ENCODE measurements at places on chromosomes 1 and 21.

GRCh38 chr1:15343099-15343498 lies 66.6 kb upstream of the EFHD2 start:
- DNase-seq: no peak

DNA sequence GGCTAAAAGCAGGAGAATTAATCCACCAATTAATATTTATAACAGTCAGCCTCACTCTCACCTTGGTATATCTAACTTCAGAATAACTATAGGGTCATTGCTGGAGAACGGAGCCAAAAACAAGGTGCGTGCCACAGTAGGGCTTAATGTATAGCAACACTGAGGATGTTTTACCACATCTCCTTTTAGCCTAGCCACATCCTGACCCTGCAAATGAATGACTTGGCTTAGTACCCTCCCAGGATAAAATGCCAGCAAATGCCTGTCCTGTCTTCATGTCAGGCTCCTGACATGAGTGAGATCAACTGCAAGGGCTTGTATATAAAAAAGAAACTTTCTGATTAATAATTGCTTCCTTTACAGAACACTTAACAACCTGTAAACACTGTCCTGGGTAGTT lies 2.7 kb upstream of the CDC42BPA start:
- no peak for DNase-seq

GRCh38 chr1:18179009-18179408 lies 71.4 kb downstream of the IGSF21 start:
- DNase-seq: no peak

- no peak for DNase-seq
These were observed 4.1 kb downstream of the MRPL9 start for GRCh38 chr1:151759241-151759640.

- DNase-seq: no peak
These were observed 14.1 kb downstream of the CAPN8 start for GRCh38 chr1:223651291-223651991.

DNA sequence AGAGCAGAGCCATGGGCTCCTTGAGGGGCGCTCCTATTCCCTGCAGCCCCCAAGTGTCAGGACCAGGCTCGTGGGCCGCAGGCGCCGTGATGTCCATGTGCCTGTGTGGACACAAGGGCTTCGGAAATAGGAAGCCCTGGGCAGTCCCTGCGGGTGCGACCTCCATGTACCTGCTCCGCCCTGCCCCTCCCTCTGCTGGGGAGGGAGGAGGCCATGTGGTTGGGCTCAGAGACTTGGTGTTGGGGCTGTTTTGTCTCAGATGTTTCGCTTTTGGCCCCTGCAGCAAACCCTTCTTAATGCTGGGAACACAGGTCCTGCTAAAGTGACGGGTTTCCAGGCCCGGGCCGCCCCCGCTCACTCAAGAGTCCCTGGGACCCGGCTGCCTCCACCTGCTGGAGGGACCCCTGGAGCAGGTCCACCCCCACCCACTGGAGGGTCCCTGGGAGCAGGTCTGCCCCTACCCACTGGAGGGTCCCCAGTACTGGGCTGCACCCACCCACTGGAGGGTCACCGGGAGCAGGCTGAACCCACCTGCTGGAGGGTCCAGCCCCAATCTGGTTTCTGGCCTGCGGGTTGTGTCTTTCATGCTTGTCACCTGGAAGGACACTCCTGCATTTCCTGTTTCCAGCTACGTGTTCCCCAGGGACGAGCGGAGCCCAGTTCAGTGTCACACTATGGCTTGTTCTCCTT lies 156.5 kb downstream of the PEX14 start:
- no peak for DNase-seq

- no peak for DNase-seq
These were observed 10.6 kb upstream of the PRDM16 start for GRCh38 chr1:3058263-3059030.

GRCh38 chr1:3714814-3715213 lies 37.4 kb upstream of the CCDC27 start:
- no peak for DNase-seq

GRCh38 chr1:24931146-24931467 lies 1.0 kb upstream of the RUNX3 start:
- DNase-seq: no peak

DNA sequence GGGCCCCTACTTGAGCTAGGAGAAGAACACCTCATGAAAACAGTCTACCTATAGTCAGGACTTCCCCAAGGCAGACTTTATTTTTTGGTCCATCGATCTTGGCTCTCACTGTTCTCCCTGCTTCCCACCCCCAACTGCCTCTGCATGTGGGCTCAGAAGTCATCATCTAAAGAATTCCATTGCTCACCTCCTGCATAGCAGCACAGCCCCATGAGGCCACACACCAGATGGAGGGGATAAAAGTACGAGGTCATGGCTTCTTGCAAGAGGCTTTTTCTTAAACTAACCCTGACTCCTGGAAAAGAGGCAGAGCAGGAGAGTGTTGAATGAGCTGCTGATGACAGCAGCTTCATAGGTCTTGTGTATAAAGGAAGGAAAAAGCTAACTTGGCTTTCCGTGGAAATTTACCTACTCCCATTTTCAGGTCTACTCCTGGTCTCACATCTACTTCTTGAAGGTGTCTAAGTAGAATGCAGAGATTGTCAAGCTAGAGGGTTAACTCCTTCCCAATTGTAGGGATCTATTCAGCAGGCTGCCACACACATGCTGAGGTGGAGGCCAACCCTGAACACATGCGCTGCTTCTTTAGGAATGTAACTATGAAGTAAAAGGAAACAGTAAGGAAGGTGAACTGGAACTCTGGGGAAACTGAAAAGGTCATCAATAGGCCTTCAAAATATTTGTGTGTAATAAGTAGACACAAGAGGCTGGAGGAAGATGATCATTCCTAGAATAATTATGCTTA lies 18.7 kb downstream of the WNT2B start:
- no peak for DNase-seq

DNA sequence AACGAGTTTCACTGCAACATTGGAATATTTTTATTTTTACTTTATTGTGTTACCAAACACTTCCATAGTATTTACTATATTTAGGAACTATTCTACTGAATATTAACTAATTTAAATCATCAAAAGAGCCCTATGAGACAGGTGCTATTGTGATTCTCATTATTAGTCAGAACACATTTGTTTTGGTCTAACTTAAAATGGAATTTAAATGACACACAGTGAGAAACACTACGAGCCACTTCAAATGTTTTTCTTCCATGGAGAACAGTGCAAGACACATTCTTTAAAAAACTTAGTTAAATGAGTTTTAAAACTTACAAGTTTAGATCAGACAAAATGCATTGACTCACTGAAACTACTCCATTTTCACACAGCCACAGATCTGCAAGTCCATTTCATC lies 6.6 kb upstream of the TRAF3IP3 start:
- DNase-seq: no peak

GRCh38 chr1:181057079-181057478 lies 23.3 kb downstream of the MR1 start:
- no peak for DNase-seq

- DNase-seq: no peak
These were observed 11.0 kb upstream of the TMEM200B start for GRCh38 chr1:29134695-29135028.

DNA sequence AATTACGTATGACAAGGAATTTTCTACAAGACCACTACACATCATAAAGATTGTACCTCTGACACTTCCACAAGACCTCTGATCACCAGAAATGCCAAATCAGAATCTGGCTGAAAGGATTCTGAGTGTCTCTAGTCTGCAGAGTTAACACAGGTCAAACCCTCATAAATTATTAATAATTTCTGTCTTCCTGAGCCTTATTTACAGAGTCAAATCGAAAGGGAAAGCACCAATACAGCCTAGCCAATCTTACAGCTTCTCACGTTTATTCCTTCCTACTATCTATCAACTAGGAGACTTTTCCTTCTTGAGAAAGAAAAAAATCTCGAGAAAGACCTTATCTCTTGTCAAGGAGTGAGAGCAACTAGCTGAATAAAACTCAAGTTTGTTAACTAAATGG lies 2151.6 kb downstream of the MRPL39 start:
- DNase-seq: no peak

- no peak for DNase-seq
These were observed 15.2 kb upstream of the LMX1A start for GRCh38 chr1:165371588-165372225.

DNA sequence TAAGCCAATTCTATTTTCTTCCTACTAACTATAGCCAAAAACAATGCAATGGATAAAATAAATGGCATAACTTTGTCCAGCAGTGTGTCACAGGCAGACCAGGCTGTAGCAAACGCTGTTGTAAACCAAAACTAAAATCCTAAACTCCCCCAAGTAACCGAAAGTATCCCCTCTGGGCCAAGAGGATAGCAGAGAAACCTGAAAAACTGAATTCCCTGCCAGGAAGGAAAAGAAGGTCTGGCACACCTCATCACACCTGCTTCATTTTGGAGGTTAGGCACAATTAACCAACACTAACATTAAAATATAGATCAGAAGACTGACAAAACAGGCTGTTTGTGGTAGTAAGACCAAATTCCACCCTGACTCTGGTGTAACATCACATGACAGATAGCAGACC lies 356.8 kb upstream of the C1orf87 start:
- no peak for DNase-seq

- DNase-seq: no peak
These were observed 145.2 kb upstream of the ETS2 start for GRCh38 chr21:38660333-38661196.

- DNase-seq: no peak
These were observed 19.6 kb upstream of the NADK start for GRCh38 chr1:1797731-1798341.

- no peak for DNase-seq
These were observed 47.5 kb upstream of the EEIG2 start for GRCh38 chr1:108512239-108513043.

DNA sequence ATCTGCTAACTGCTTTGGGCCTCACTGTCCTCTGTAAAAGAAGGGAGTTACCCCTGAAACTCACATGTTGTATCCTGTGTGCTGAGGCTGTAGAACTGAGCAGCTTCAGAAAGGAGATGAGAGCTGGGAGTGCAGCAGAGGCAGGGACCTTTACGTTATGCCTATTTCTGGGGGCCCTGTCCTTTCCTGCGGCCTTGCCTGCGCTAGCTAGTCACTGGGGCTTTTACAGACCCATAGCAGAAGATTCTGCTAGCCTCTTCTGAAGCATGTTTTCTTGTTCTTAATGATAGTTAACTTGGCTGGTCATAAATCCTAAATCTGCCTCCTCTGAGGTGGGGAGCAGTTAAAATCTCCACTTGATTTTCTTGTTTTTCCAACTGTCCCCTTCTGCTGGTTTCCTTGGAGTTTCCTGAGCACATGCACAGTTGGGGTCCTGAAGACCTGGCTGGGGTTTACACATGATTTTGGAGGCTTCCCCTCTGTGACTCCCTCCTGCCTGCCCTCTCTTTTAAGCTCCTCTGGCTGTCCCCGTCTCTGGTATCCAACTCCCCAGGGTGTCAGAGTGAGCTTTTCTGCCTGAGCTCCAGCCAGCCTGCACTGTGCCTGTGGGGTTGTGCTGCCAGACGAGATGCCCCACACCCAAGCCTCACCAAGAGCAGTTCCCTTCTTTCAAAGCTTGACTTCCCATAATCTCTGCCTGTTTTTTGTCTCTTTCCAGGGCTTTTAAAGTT lies 76.6 kb downstream of the NOS1AP start:
- no peak for DNase-seq

DNA sequence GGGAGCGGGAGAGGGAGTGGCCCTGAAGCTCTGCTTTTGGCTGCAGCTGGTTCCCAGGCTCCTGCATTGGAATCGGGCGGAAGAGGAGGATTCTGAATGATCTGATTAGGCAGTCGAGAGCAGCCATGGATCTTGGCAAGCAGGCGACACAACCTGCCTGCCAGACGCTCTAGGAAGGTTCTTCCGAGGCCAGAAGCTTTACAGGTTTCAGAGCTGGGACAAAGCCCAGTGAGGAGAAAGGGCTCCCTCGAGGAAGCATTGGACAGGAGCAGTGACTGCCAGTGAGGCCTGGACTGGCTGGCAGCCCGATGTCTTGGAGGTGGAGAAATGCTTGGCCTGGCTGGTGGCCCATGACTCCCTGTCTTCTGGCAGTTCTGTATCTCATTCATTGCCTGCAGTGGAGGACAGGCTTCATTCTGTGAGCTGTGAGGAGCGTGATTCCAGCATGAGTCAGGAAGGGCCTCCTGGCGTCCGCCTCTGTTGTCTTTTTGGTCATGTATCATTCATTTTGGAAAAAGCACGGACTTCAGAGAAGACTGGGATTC lies 132.7 kb upstream of the IPO9 start:
- DNase-seq: no peak

DNA sequence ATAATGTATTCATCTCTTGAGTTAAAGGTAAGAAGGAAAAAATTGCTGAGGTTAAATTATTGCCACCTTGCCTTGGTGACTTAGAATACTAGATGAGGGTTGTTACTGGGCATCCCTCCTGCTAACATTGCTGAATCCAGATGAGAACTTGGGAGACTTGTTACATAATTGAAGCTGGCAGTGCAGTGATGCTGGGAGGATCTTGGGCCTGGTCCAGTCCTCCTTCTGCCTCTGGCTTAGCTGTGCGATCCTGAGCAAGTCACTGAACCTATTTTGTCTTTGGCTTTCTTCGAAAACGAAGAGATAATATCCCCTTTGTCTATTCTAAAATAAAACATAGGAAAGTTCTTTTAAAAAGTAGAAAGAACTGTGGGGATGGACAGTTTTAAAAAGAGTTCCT lies 244.9 kb upstream of the NRIP1 start:
- no peak for DNase-seq

- DNase-seq: no peak
These were observed 281.6 kb downstream of the TPR start for GRCh38 chr1:186093437-186093836.

GRCh38 chr1:60390593-60391282 lies 317.2 kb upstream of the C1orf87 start:
- no peak for DNase-seq

DNA sequence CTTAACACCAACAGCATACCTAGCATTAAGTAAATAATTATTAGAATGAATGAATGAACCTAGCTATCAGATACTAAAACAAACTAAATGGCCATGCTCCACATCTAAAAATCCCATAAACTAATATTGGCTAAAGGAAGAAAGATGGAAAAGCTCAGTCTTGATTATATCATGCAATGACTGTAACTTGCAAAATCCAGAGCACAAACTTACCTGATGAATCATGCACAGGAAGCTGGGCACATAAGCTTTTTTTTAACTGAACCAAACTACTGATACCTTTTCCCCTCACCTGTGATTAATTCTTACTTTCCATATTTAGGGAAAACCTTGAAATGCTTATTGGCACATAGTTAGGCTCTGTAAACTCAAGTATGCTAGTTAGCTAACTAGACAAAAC lies 70.2 kb downstream of the KIF14 start:
- DNase-seq: no peak

- no peak for DNase-seq
These were observed 6.7 kb upstream of the ARHGAP30 start for GRCh38 chr1:161076410-161076809.

- DNase-seq: no peak
These were observed 52.6 kb downstream of the DESI2 start for GRCh38 chr1:244705261-244706234.

GRCh38 chr21:46431884-46432488 lies 26.7 kb upstream of the DIP2A start:
- DNase-seq: no peak

- DNase-seq: no peak
These were observed 228.2 kb downstream of the NFIA start for GRCh38 chr1:61310538-61310937.

- DNase-seq: no peak
These were observed 5.0 kb upstream of the AHCYL1 start for GRCh38 chr1:109979489-109980091.
